Dermis microvascular lymphatic vessel endothelial cell (primary cell): ENCODE measurements at places on chromosomes 6 and 20. TPM values are rescaled to one million over a fixed set of nuclear protein-coding genes. Genes with fewer than 3 reads are reported as not detected.

The MUCL3 gene
- total RNA-seq: not detected in 2 replicates

The PHACTR1 gene
- 1.0 and 1.1 TPM in 2 replicates for total RNA-seq

The CST5 gene
- not detected in 2 replicates for total RNA-seq

The STX11 gene
- total RNA-seq: 13.0 and 21.1 TPM in 2 replicates

The EYS gene
- total RNA-seq: 0.13 TPM in 1 of 2 replicates, not detected in the other

The IL17A gene
- total RNA-seq: not detected in 2 replicates

The MYLIP gene
- 20.2 and 41.8 TPM in 2 replicates for total RNA-seq

The CPXM1 gene
- 0.13 and 0.63 TPM in 2 replicates for total RNA-seq

The RBM12 gene
- 33.0 and 39.7 TPM in 2 replicates for total RNA-seq

The ACTL10 gene
- total RNA-seq: 1.0 and 1.4 TPM in 2 replicates

The FBXO30 gene
- 11.4 and 11.6 TPM in 2 replicates for total RNA-seq

The IMPG1 gene
- not detected in 2 replicates for total RNA-seq

The CAGE1 gene
- total RNA-seq: under 0.01 and 0.13 TPM in 2 replicates

The SPATS1 gene
- total RNA-seq: not detected in 2 replicates

The ZSCAN12 gene
- total RNA-seq: 2.1 and 3.2 TPM in 2 replicates

The PRRT1 gene
- under 0.01 TPM in 2 replicates for total RNA-seq

The FYN gene
- total RNA-seq: 75.2 and 77.5 TPM in 2 replicates

The NR2E1 gene
- total RNA-seq: not detected in 2 replicates

The SOX18 gene
- 27.2 and 75.7 TPM in 2 replicates for total RNA-seq

The TFAP2C gene
- total RNA-seq: not detected in 2 replicates

The SLC44A4 gene
- under 0.01 TPM in 2 replicates for total RNA-seq

The C6orf15 gene
- total RNA-seq: not detected in 2 replicates

The HLA-DOA gene
- total RNA-seq: not detected in 2 replicates

The PLCB4 gene
- total RNA-seq: 2.1 and 4.0 TPM in 2 replicates

The TAAR9 gene
- total RNA-seq: not detected in 2 replicates

The DDX27 gene
- 20.0 and 24.1 TPM in 2 replicates for total RNA-seq

The DEFB132 gene
- not detected in 2 replicates for total RNA-seq

The TSHZ2 gene
- total RNA-seq: 0.77 and 2.1 TPM in 2 replicates

The HNF4A gene
- total RNA-seq: not detected in 2 replicates

The LY86 gene
- total RNA-seq: not detected in 2 replicates
